ENCODE measurements at places on chromosomes 1 and 21.

GRCh38 chr1:21266119-21266774 lies 24.0 kb downstream of the ECE1 start:
- no peak for DNase-seq

- DNase-seq, result no peak
Measured at GRCh38 chr1:38489844-38490270, 369.7 kb downstream of the RRAGC start.

DNA sequence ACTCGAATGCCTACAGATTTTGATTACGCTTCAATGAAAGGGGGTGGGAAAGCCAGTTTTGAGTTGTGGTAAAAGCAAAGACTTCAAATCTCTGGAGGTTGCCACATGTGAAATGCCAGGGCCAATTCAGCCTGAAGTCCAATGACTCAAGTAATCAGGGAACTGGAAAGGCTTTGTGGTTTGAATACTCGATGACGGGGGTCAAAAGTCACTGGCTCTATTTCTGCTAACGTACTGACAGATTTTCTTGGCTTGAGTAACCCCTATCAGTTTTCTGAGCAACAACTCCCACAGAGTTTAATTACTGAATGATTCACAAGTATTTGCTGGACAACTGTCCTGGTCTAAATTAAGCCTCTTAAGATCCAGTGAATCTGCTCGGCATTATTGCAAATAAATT lies 152.2 kb downstream of the SIPA1L2 start:
- DNase-seq, result no peak

GRCh38 chr1:207867136-207868109 lies 43.5 kb downstream of the CD34 start:
- no peak for DNase-seq

DNA sequence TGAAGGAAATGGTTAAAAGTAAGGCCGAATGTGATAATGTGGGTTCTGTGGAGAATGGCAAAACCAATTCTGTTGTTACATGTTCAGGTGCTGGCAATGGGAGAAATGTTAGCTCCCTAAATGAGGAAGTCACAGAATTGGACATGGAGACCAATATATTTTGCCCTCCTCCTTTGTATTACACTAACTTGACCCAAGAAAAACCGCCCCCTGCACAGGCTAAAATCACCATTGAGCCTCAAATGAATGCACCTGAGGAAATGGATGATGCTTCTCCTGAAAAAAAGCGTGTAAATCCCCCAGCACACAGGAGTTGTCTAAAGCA lies 932 bp downstream of the MAP10 start:
- DNase-seq, result no peak

DNA sequence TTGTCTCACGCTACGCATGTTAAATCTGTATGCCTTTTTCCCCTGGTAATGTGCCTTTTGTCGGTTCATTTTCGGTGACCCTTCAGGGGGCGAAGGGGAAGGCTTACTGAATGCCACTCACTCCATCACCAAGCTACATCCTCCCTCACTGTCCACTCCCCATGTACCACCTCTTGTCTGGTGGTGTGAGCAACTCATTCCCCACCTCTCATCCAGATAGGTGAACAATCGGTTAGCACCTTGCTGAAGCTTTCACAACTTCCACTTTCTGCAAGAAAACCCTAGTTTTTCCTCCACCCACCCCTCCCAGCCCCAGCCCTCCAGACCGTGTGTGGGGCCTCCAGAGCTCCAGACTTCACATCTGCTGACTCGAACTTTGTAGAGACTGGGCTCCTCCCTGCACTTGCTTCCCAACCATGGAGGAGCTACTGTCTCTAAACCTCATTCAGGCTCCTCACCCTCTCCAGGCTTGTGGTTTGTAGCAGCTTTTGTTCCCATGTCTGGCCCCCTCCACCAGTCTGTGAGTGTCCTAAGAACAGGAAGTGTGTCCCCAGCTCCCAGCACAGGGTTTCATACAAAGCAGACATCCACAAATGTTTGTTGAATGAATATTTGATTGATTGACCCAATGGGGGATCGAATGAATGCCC lies 48.4 kb upstream of the RUNX3 start:
- DNase-seq, result no peak

DNA sequence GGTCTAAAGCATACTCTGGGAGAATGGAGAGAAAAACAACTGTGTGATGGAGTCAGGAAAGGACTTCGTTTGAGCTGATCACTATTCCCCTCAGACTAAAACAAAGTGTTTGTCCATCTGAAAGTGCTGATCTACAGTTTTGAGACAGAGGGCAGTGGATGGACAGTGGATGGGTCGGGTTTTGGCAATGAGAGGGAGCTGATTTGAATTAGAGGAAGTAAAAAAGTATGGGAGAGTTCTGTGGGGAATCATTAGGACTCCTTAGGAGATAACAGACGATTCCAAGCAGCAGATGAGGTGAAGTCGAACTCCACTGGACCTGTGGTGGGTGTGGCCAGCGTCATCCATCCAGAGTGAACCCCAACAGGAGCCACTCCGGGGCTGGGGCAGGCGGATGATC lies 62.3 kb downstream of the PTGS2 start:
- no peak for DNase-seq

DNA sequence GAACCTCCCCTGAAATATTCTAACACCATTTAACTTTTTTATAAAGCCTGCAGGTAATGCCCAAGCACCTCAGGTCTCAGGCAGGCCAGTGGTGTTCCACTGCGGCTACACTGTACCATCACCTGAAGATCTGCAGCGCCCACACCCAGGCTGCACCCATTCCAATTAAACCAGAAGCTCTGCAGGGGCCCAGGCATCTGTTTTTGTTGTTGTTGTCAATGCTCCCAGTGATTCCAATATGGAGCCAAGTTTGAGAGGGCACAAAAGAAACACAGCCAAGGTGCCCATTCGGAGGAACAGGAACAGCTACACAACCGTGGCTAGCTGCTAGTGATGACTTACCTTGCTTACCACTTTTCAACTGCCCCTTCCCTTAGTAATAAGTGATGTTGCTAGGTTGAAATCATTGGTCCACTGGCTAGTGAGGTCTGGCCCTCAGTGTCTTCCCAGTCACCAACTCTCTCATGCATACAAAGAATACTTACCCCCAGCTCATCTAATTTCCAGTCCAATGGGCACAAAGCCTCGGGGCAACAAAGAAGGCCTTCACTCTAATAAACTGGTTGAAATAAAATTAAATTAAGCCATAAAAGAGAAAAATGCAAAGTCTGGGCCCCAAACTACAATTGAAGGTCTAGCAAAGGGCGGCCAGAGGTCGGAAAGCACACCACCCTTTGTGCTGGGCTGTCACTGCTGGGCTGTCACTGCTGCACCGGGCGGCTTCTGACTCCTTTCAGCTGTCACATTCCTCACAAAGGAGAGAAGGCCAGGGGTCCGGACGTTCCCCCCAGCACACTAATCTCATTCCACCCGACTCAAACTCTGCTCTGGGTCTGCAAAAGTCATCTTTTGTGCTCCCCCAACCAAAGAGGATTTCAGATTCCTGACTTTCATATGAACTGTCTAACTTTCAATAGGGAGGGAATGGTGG lies 34.9 kb downstream of the SIPA1L2 start:
- DNase-seq, result no peak

- DNase-seq, result no peak
Measured at GRCh38 chr21:34704119-34704518, 35.3 kb downstream of the CLIC6 start.
